Activated T-cell treated with anti-CD3 and anti-CD28 coated beads, Interleukin-2, amount 50 U/mL, for 72 hours (primary cell): ENCODE measurements at places on chromosomes 12 and 14. TPM values are rescaled to one million over a fixed set of nuclear protein-coding genes. Genes with fewer than 3 reads are reported as not detected.
A peak's percentile ranks its signal among the peaks of the same experiment; 100 is the strongest.

DNA sequence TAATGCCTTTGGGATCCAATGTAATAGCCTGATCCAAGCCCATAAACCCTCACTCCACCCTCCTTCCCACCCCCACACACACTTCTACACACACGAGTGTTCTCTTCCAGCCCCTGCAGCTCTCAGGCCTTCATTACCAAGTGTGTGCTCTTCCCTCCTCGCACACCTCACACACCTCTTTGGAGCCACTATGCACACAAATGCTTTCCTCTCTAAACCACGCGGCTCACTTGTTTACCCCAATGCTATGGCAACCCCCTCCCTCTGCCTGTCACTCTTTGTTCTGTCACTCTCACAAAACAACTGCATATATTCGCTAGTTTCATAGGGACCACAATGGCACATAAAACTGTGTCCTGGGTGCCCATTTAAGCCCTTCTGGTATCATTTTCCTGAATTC lies 35.1 kb downstream of the PPP2R5E start:
- no peaks in the 10 kb centered on the region for H3K36me3 ChIP-seq
- peak; percentile 19 for DNase-seq
- H3K4me1 ChIP-seq, result peaks cover 37% of the 10 kb centered on the region

DNA sequence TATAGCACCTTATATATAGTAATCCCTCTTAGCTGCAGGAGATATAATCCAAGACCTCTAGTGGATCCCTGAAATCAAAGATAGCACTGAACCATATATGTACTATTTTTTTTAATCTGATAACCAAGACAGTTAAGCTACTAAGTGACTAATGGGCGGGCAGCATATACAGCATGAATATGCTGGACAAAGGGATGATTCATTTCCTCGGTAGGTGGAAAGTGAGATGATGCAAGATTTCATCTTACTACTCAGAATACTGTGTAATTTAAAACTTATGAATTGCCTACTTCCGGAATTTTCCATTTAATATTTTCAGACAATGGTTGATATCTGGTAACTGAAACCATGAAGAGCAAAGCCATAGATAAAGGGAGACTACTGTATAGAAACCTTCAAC lies 36.2 kb downstream of the PRMT8 start:
- no peak overlapping the region for H3K4me3 ChIP-seq
- H3K27me3 ChIP-seq, result peaks cover 14% of the 10 kb centered on the region
- peaks cover 7% of the 10 kb centered on the region for H3K36me3 ChIP-seq
- H3K27ac ChIP-seq, result no peak overlapping the region
- no peak for DNase-seq

DNA sequence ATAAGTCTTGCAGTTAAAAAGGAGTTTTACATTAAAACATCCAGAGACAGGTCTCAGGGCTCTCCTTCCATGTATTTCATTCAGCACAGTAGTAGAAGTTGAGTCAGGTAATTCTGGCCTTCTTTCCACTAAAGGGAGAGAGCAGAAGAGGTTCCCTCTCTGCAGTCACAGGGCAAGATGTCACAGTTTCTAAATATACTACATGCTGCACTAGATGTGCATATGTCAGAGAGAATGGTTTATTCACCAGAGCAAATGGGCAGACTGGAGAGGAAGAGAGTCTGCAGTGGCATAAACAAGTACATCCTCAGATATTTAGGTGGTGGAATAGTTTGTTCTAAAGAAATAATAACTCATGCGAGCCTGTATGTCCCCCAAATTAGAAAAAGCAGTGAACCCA lies 132.0 kb downstream of the KICS2 start:
- H3K4me3 ChIP-seq, result no peak overlapping the region
- DNase-seq, result no peak
- no peaks in the 10 kb centered on the region for H3K36me3 ChIP-seq
- H3K27me3 ChIP-seq, result peaks cover 18% of the 10 kb centered on the region
- H3K4me1 ChIP-seq, result no peaks in the 10 kb centered on the region
- H3K27ac ChIP-seq, result no peak overlapping the region

Gene TMEM253
- total RNA-seq, result 0.35 TPM

Gene KLHL33
- total RNA-seq, result 0.29 TPM

GRCh38 chr14:37325332-37325731 lies 127.6 kb downstream of the MIPOL1 start:
- H3K36me3 ChIP-seq, result no peaks in the 10 kb centered on the region
- no peak overlapping the region for H3K4me3 ChIP-seq
- no peaks in the 10 kb centered on the region for H3K4me1 ChIP-seq
- H3K27me3 ChIP-seq, result no peaks in the 10 kb centered on the region

GRCh38 chr12:101650346-101651117 lies 46.9 kb upstream of the CHPT1 start:
- H3K36me3 ChIP-seq, result no peaks in the 10 kb centered on the region
- no peaks in the 10 kb centered on the region for H3K27me3 ChIP-seq
- DNase-seq, result no peak

DNA sequence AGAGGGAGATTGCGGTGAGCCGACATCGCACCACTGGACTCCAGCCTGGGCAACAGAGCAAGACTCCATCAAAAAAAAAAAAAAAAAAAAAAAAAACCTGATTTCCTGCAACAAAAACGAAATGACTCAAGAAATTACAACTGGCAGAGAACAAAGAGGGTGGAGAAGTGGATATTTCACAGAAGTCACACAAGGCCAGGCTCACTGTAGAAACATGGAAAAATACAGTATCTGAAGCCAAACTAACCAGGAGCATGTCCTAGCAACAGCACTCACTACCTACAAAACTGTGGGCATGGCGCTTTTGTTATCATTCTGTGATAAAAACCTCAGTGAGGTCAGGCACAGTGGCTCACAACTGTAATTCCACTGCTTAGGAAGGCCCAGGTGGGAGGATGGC lies 11.7 kb upstream of the MMP17 start:
- no peak for DNase-seq
- no peaks in the 10 kb centered on the region for H3K4me1 ChIP-seq
- H3K27ac ChIP-seq, result no peak overlapping the region
- no peak overlapping the region for H3K4me3 ChIP-seq
- H3K36me3 ChIP-seq, result peaks cover 11% of the 10 kb centered on the region

Gene DGKA
- total RNA-seq, result 343 TPM

Gene RNASE3
- total RNA-seq, result not detected

GRCh38 chr14:104707608-104708595 lies 16.1 kb upstream of the ADSS1 start:
- DNase-seq, result no peak
- no peak overlapping the region for H3K4me3 ChIP-seq
- H3K27me3 ChIP-seq, result no peaks in the 10 kb centered on the region
- H3K4me1 ChIP-seq, result no peaks in the 10 kb centered on the region
- H3K27ac ChIP-seq, result no peak overlapping the region

Gene HOXC6
- not detected for total RNA-seq

Gene IL23A
- 138 TPM for total RNA-seq

DNA sequence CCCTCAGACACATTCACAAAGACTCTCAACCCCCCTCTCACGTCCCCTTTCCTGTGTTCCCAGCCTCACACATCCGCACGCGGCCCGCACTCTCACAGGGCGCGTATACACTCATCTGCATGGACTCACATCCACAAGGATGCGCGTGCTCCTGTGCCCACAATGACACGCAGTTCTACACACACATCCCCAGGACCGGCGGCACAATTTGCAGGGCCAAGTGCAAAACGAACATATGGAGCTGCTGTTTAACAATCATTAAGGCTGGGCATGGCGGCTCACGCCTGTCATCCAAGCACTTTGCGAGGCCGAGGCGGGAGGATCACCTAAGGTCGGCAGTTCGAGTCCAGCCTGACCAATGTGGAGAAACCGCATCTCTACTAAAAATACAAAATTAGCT lies 36.4 kb upstream of the EML1 start:
- H3K27me3 ChIP-seq, result peaks cover 23% of the 10 kb centered on the region
- H3K4me3 ChIP-seq, result no peak overlapping the region
- H3K36me3 ChIP-seq, result no peaks in the 10 kb centered on the region
- peaks cover 6% of the 10 kb centered on the region for H3K4me1 ChIP-seq
- no peak for DNase-seq

- H3K4me3 ChIP-seq, result no peak overlapping the region
- H3K4me1 ChIP-seq, result no peaks in the 10 kb centered on the region
- H3K36me3 ChIP-seq, result no peaks in the 10 kb centered on the region
- H3K27ac ChIP-seq, result no peak overlapping the region
- no peak for DNase-seq
These were observed 18.5 kb upstream of the PMCH start for GRCh38 chr12:102215992-102216691.

DNA sequence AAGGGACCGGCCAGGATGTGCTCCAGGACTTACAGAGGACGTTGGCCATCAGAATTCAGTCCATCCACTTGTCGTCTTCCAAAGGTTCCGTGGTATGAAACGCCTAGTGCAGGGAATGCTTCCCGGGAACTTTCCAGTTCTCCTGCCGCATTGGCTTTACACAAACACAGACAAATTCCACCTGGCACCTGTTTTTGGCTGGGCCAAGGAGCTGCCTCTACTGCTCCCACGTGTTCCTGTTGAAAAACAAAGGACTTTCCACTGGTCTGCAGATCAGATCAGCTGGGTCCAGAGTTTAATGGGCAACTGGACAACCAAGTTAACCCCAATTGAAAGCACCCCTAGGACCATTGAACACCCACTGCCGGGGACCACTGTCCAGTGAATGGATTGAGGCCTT lies 28.0 kb upstream of the PWP1 start:
- H3K36me3 ChIP-seq, result no peaks in the 10 kb centered on the region
- no peak overlapping the region for H3K27ac ChIP-seq
- H3K4me3 ChIP-seq, result no peak overlapping the region
- DNase-seq, result no peak
- H3K27me3 ChIP-seq, result no peaks in the 10 kb centered on the region

- H3K27me3 ChIP-seq, result no peaks in the 10 kb centered on the region
- peaks cover 15% of the 10 kb centered on the region for H3K36me3 ChIP-seq
- H3K4me1 ChIP-seq, result peaks cover 32% of the 10 kb centered on the region
- no peak overlapping the region for H3K27ac ChIP-seq
- no peak overlapping the region for H3K4me3 ChIP-seq
- DNase-seq, result no peak
These were observed 155.8 kb upstream of the FOXN3 start for GRCh38 chr14:89572596-89573398.

DNA sequence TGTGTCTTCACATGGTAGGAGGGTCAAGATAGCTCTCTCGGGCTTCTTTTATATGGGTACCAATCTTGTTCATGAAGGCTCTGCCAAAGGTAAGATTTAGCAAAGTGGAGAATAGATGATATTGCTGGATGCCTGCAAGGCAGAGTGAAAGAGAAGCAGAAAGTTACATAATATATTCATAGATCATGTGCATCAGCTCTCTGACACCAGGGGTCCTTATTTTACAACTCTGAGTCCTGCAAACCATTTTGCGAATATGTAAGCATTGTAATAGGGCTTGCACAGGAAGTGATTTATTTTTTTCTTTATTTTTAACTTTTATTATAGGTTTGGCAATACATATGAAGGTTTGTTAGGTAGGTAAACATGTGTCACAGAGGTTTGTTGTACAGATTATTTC lies 31.8 kb downstream of the CRADD start:
- peaks cover 19% of the 10 kb centered on the region for H3K36me3 ChIP-seq
- H3K27ac ChIP-seq, result no peak overlapping the region
- H3K4me3 ChIP-seq, result no peak overlapping the region

GRCh38 chr12:91178139-91178561 lies 4.5 kb downstream of the DCN start:
- H3K36me3 ChIP-seq, result no peaks in the 10 kb centered on the region
- no peaks in the 10 kb centered on the region for H3K4me1 ChIP-seq
- H3K4me3 ChIP-seq, result no peak overlapping the region
- DNase-seq, result no peak

DNA sequence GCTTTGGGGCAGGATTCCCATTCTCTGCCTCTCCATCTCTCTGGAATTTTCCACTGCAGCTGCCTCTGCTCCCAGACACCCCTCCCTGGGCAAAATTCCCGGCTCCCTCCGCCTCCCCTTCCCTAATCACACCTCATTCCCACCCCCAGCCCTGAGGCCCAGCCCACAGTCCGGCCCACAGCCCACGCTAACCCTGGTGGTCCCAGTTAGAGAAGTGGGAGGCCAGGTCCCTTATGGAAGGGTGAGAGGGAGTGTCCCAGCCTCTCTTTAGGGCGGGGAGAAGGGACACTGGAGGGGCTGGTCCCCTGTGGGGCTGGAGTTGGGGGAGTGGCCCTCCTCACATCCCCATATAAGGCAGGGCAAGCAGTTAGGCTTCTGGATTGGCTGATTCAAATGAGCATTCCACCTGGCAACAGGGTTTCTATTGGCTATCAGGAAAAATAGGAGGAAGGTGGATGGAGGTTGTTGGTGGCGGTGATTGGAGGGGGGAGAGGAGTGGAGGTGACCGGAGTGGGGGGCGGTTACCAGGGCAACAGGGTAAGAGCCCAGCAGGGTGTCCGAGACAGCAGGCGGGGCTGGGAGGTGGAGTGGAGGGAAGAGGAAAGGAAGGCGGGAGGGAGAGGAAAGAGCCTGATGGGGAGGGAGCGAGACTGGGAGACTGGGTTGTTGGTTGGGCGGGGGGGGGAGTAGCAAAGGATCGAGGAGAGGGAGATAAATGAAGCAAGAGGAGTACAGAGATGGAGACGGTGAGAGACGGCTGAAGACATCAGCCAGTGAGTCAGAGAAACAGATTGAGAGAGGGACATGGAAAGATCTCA lies 1.9 kb upstream of the PTMS start:
- peaks cover 7% of the 10 kb centered on the region for H3K36me3 ChIP-seq
- DNase-seq, result peak; percentile 72
- H3K27me3 ChIP-seq, result peaks cover 44% of the 10 kb centered on the region
- no peak overlapping the region for H3K27ac ChIP-seq

Gene KRT78
- total RNA-seq, result not detected

- no peaks in the 10 kb centered on the region for H3K27me3 ChIP-seq
- no peaks in the 10 kb centered on the region for H3K36me3 ChIP-seq
- DNase-seq, result no peak
- H3K27ac ChIP-seq, result no peak overlapping the region
- H3K4me3 ChIP-seq, result no peak overlapping the region
These were observed 348.8 kb downstream of the KCNH5 start for GRCh38 chr14:62696331-62696924.

DNA sequence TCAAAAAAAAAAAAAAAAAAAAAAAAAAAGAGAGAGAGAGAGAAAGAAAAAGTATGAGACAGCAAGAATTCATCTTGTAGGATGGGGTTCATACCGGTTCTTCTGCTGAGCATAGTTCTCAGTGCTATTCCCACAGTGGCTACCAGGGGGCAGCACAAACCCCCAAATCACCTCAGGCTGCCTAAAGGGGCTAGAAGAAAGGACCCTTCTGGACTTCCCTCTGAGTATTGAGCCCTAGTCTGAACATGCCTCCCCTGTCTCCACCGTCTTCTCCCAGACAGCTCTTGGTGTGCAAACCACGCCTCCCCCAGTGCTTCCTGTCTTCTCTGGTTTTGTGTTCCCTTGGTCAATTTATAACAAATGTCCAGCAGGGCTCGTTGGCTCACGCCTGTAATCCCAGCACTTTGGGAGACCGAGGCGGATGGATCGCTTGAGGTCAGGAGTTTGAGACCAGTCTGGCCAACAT lies 31.3 kb upstream of the SMUG1 start:
- peaks cover 28% of the 10 kb centered on the region for H3K27me3 ChIP-seq
- peak; percentile 81 for DNase-seq

DNA sequence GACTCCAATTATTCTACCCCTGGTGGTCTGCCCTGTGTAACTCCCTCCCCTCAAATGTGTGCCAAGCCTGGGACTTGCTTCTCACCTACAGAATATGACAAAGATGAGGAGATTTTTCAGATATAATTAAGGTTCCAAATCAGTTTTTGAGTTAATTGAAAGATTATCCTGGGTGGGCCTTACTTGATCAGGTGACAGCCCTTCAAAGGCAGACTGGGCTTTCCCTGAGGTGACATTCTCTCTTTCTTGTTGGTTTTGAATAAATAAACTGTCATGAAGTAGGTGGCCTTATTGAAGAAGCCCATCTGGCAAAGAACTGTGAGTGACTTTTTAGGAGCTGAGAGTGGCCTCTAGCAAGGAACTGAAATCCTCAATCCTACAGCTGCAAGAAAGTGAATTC lies 106.0 kb downstream of the BRMS1L start:
- no peak for DNase-seq
- H3K27ac ChIP-seq, result no peak overlapping the region
- H3K4me3 ChIP-seq, result peak overlapping the region; percentile 78
- peaks cover 35% of the 10 kb centered on the region for H3K4me1 ChIP-seq
